Ovary (tissue), 10 donors: ENCODE measurements at places on chromosomes 7 and 10. TPM values are rescaled to one million over a fixed set of nuclear protein-coding genes. Genes with fewer than 3 reads are reported as not detected.
A peak's percentile ranks its signal among the peaks of the same experiment; 100 is the strongest.

Gene UPK3B
- total RNA-seq, result 4.1 TPM

Gene CCDC136
- total RNA-seq, result 5.9 TPM

DNA sequence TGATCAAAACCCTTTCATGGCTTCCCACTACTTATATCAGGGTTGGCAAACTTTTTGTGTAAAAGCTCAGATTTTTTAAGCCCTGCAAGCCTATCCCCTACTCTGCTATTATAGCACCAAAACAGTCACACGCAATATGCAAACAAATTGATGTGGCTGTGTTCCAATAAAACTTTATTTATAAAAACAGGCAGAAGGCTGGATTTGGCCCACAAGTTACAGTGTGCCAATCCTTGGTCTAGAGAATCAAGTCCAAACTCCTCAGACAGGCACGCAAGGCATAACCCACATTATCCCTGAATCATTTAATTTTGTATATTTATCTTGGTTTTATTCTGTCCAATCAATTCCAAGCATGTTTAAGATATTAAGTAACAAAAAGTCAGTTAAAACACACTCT, 71.9 kb downstream of the SGMS1 start:
- DNase-seq, result no peak
- H3K36me3 ChIP-seq, result no peaks in the 10 kb centered on the region
- H3K4me1 ChIP-seq, result peaks cover 22% of the 10 kb centered on the region
- H3K27me3 ChIP-seq, result no peaks in the 10 kb centered on the region
- no peak overlapping the region for H3K4me3 ChIP-seq
- no peak overlapping the region for H3K27ac ChIP-seq

GRCh38 chr10:132170561-132171361, 16.0 kb upstream of the DPYSL4 start:
- H3K4me3 ChIP-seq, result no peak overlapping the region
- peak; percentile 19 for DNase-seq
- H3K27ac ChIP-seq, result no peak overlapping the region
- no peaks in the 10 kb centered on the region for H3K36me3 ChIP-seq
- no peaks in the 10 kb centered on the region for H3K27me3 ChIP-seq
- no peaks in the 10 kb centered on the region for H3K4me1 ChIP-seq

DNA sequence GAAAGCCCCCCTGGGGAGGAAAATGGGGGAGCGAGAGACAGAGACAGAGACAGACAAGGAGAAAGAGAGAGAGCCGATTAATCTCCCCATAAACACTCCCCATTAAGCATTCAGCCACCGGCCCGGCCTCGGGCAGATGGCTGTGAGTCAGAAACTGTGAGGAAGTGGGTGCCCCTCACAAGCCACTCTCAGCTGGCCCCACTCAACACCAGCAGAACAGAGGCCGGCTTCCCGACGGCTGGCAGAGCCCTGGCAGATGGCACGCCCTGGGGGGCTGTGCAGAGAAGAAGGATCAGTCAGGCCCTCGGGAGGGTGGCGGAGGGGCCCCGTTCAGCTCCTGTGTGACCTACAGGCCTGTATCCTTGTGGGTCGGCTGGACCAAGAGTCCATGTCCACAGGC, 41.2 kb downstream of the CAMK2B start:
- H3K27me3 ChIP-seq, result no peaks in the 10 kb centered on the region
- DNase-seq, result peak; percentile 16
- H3K4me1 ChIP-seq, result no peaks in the 10 kb centered on the region
- H3K4me3 ChIP-seq, result no peak overlapping the region
- no peak overlapping the region for H3K27ac ChIP-seq

- H3K4me1 ChIP-seq, result no peaks in the 10 kb centered on the region
- H3K27me3 ChIP-seq, result no peaks in the 10 kb centered on the region
- DNase-seq, result no peak
- no peak overlapping the region for H3K4me3 ChIP-seq
- H3K36me3 ChIP-seq, result no peaks in the 10 kb centered on the region
- no peak overlapping the region for H3K27ac ChIP-seq
These were observed 253.5 kb downstream of the ABCA13 start for GRCh38 chr7:48424731-48425130.

- H3K36me3 ChIP-seq, result no peaks in the 10 kb centered on the region
- H3K4me3 ChIP-seq, result no peak overlapping the region
- DNase-seq, result no peak
- H3K27me3 ChIP-seq, result no peaks in the 10 kb centered on the region
- no peaks in the 10 kb centered on the region for H3K4me1 ChIP-seq
These were observed 134.5 kb upstream of the ETV1 start for GRCh38 chr7:14123923-14124322.

- H3K36me3 ChIP-seq, result no peaks in the 10 kb centered on the region
- no peaks in the 10 kb centered on the region for H3K27me3 ChIP-seq
- H3K4me1 ChIP-seq, result no peaks in the 10 kb centered on the region
- no peak for DNase-seq
These were observed 92.3 kb upstream of the PRPS1L1 start for GRCh38 chr7:18119985-18120384.

DNA sequence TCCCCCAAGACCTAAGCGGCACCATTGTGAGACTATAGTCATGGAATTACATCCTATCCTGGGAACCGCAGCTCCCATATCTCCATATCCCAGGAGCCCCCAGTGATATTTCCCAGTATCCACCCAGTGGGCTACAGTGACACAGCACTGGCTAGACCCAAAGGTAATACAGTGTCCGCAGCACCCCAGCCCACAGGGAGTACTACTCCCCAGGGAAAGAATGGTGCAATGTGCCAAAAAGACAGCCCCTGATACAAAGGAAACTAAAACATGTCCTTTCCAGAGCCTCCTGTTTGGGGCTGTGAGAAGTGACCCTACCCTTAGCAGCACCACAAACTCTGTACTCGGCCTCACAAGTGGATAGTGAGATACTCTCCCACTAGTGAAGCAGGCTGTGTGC, 4.5 kb upstream of the IFIT2 start:
- no peaks in the 10 kb centered on the region for H3K36me3 ChIP-seq
- H3K27me3 ChIP-seq, result no peaks in the 10 kb centered on the region
- peaks cover 7% of the 10 kb centered on the region for H3K4me1 ChIP-seq

- no peaks in the 10 kb centered on the region for H3K27me3 ChIP-seq
- no peaks in the 10 kb centered on the region for H3K4me1 ChIP-seq
- no peaks in the 10 kb centered on the region for H3K36me3 ChIP-seq
- H3K4me3 ChIP-seq, result no peak overlapping the region
- DNase-seq, result no peak
- H3K27ac ChIP-seq, result no peak overlapping the region
These were observed 44.6 kb downstream of the TAX1BP1 start for GRCh38 chr7:27784399-27785053.
